NCI-H748 treated with DMSO at 0.1 percent for 48 hours (cell line): ENCODE measurements at places on chromosomes 16 and 17.

DNA sequence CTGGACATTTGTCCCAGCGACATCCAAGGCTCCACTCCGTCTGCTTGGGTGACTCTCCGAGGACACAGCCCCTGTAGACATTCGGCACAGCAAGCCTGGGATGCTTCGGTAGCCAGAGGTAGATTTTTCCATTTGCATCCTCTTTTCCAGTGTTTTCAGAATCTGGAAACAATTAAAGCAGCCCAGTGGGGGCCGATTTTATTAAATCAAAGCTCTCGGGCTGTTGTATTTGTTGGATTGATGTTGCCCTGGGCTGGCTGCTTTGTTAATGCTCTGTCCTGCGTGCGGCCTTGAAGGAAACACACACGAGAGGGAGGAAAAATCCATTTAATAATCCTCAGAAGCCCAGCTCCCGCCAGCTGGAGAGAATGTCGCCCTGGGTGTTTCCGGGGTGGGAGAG, 158.1 kb upstream of the CIBAR2 start:
- DNase-seq = no peak

DNA sequence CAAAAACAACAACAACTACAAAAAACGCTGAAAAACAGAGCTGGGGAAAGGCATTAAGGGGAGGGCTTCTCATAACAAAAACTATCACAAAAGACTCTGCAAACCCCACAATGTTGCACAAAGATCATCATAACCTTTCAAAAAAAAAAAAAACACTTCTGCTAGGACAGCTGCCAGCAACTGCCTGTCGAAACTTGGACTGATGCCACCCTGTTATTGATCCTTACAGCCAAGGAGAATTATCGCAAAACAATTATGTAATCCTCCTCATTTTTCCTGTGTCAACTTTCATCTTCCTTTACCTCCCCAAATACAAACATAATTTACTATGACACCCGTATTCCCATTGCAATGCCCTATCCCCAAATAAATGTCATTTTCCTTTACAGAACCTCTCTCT, 9.3 kb downstream of the CCDC40 start:
- peak; percentile 48 for DNase-seq

- DNase-seq = no peak
Observed at GRCh38 chr17:80763293-80763867, 218.7 kb downstream of the RPTOR start.

- DNase-seq = no peak
Observed at GRCh38 chr17:8887834-8888703, 20.6 kb upstream of the PIK3R6 start.

DNA sequence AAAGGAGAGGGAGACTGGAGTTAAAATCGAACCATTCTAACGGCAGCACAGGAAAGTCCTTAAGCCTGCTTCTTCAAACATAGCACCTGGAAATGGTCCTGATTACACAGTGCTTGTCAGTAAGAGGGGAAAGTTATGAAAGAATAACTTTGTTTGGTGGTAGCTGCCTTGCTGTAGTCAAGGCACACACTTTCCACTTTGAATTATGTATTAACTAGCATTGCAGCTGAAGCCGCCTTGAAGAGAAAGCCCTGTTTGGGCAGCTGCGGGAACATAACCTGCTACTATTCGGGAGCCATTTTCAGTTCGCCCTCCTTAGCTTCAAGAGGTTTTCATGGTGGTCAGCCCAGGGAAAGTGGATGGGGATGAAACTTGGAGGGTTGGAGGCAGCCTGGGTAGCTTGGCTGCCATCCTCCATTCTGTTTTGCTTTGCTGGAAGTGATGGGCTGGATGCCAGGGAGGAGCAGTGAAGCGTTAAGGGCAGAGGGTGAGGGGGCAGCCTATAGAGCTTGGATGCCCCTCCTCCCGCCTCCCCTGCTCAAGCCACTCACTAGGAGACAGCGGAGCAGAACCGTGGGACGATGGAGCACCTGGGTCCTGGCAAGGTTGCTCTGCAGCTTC, 5.3 kb upstream of the HAS3 start:
- no peak for DNase-seq

GRCh38 chr17:76014100-76014924, 12.8 kb downstream of the EVPL start:
- DNase-seq = peak; percentile 37

GRCh38 chr16:2698965-2699750, 16.8 kb downstream of the KCTD5 start:
- no peak for DNase-seq

GRCh38 chr17:62892870-62893338, 73.1 kb upstream of the TANC2 start:
- DNase-seq = no peak

- DNase-seq = no peak
Observed at GRCh38 chr17:74070998-74071679, 132.3 kb upstream of the RPL38 start.

DNA sequence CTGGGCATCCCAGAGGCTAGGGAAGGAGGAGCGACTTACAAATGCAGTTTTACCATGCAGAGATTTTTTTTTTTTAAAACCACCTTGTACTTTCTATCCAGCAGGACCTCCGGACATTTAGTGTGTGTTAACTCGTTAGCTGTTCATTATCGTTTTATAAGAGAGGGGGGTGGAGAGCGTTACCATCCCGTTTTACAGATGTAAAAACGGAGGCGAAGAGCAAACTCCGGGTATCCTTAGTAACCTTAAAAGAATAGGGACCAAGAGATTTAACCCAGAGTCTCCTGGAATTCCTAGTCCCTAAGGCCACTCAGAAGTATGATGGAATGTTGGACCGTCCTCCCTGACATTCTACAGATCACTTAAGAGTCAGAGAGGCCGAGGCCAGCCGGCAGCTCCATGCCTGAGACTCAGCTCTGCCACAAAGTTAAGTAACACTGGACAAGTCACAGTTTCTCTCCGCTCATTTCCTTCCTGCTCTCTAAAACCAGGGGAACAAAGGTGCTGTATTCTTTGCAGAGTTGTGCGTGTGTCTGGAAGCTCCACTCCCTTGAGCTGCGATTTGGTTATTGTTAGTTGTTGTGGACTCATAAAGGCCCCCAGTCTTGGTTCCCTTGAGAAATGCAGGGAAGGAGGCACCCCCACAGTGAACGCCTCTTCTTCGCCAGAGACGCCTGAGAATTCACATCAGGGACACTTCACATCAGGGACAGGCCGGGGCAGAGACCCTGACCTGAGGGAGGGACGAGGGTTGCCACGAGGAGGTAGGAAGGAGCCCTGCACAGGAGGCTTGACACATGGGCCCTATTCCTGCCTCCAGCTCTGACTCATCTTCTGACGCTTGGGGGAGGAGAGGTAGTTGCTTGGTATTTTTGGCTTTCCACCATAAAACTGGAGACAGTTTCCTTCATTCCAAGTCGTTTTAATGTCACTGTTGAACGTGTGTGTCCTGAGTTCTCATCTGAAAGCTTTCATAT, 1.2 kb downstream of the DUSP14 start:
- DNase-seq = no peak

DNA sequence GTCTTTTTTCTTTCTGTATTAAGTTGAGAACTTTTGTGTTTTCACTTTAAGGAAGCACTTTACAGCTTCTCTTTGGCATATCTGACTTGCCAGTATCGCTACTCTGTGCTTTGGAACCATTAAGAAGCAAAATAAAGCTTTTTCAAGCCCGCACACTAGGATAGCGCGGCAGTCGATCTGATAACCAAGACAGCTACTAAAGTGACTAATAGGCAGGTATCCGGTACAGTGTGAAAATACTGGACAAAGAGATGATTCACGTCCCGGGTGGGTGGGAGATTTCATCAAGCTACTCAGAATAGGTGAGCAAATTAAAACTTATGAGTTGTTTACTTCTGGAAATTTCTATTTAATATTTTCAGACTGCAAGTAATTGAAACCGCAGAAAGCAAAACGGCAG, 53.8 kb downstream of the SHISA6 start:
- no peak for DNase-seq

DNA sequence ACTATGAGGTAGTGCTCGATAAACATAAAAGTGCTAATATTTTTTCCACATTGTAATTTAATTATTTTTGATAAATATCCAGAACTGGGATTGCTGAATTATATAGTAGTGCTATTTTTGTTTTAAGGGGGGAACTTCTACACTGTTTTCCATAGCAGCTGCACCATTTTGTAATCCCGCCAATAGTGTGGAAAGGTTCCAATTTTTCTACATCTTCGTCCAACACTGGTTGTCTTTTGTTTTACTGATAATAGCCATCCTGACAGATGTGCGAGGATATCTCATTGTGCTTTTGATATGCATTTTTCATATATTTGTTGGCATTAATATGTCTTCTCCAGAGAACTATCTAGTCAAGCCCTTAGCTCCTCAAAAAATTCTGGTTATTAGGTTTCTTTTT, 259.6 kb upstream of the KCNJ16 start:
- DNase-seq = no peak

GRCh38 chr16:55734665-55735064, 78.9 kb downstream of the SLC6A2 start:
- DNase-seq = no peak

DNA sequence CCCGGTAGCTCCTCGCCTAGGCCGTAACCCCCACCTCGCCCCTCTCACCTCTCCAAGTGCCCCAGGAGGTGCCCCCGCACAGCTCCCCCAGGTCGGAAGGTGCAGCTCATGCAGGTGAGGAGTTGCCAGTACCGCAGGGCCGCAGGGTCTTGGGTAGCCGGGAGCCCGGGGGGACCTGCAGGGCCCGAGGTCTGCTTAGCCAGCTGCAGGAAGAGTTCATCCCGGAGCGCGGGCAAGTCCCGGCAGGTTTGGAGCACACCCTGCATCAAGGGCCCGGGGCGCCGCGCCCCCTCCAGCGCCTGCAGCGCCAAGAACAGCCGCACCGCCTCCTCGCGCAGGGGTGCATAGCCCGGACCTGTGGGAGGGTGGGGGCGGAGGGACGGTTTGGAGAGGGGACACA, 4.8 kb downstream of the PLEKHH3 start:
- DNase-seq = no peak

DNA sequence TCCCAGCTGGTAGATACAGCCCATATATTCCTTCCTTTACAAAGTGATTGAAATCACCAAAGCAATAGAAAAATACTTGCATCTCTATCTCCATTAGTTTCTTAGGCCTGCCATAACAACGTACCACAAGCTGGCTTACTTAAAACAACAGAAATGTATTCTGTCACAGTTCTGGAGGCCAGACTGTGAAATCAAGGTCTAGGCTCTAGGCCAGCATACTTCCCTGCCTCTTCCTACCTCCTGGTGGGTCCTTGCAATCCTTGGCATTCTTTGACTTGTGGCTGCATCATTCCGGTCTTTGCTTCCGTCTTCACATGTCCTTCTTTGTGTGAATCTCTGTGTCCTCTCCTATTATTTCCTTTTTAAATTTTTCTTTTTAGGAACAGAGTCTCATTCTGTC, 62.5 kb downstream of the ERCC4 start:
- no peak for DNase-seq

DNA sequence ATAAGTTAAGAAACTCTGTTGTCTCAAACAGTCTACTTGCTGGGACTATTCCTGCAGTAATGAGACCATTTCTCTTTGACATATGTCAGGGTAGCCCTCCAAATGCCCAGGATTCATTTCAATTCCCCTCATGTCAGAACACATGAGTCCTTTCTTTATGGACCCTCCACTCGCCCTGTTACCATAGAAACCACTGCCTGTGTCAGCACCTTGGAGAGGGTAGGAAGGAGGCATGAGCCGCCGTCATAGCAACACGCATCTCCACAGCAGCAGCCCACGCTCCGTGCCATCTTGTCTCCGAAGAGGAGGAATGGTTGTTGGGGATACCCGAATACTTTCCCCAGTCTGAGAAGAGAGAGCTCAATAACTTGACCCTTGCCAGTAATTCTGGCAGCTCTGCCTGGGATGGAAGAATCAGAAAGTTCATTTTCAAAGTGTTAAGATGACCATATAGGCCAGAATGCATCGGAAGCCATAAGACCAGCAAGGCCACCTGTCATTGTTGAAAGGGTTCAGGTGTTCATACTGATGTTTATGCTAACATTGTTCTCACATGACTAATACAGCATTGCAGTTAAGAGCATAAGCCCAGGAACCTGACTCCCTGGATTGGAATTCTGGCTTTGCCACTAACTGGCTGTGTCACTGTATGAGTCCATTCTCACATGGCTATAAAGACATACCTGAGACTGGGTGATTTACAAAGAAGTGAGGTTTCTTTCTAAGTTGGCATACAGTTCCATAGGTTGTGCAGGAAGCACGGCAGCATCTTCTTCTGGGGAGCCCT, 141.3 kb downstream of the ABCC12 start:
- no peak for DNase-seq

- DNase-seq = no peak
Observed at GRCh38 chr17:83196973-83197880, 117.8 kb downstream of the METRNL start.
